Neuronal stem cell (in vitro differentiated cells): ENCODE measurements at places on chromosomes 12 and 14.

DNA sequence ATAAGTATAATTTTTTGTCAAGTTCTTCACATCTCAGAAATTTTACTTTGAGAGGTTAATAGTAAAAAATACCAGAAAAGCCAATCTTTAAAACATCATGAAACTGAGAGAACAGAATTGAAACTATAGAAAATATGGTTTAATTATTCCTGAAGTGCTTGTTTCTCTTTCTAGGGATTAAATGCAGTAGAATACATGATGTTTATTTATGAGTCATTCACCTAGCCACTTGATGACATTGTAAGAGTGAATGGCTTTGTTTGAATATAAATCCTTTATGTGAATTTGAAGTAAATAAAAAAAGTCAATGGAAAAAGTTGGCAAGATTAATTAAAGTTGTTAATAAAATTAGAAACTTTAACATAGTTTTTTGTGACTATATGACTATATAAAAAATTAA lies 48.4 kb downstream of the KTN1 start:
- no peak for DNase-seq

GRCh38 chr12:88472775-88473174 lies 107.5 kb downstream of the KITLG start:
- DNase-seq = no peak

DNA sequence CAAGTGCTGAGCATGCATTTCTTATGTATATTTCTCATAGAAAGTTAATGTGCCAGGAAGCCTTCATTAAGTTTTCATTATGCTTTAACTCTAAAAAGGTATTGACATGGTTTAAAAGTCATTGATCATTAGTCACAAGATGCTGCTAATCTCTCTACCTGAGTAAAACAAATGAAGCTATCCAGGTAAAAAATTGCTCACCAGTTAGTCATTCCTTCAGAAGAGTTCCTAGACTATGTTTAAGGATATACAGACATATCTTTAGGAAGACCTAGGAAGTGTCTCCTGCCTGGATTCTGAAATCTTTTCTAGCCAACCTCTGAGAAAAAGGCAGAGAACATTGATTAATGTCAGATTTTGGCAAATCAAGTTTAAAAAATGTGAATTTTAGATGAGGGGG lies 274.2 kb downstream of the PDZRN4 start:
- DNase-seq = no peak

GRCh38 chr14:34254571-34254970 lies 207.5 kb downstream of the SPTSSA start:
- no peak for DNase-seq

DNA sequence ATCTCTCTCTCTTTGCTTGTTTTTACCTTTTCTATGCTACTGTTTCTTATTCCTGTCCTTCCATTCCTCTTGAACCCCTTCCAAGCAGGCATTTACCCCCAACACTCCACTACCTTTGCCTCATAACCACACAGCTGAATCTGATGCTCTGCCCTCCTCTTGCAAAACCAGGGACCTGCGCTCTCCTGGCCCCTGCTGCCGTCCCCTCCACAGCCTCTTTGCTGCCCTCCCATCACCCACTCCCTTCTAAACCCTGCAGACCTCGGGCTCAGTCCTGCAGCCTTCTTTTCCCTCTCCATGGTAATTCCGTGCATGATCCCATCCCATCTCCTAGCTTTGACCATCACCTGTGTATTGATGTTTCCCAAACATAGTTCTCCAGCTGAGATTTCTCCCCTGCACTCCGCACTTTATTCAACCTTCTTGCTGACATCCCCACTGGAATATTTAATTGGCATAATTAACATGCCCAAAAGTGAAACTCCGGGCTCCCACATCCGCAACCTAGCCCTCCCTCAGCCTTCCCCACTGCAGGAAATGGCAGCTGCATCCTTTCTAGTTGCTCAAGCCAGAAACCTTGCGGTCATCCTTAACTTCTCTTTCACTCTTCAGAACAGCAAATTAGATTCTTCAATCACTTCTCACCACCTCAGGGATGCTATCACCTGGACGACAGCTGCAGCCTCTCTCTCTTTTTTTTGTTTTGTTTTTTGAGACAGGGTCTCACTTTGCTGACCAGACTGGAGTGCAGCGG lies 16.0 kb downstream of the FIGNL2 start:
- DNase-seq = no peak

- no peak for DNase-seq
These were observed 412.6 kb upstream of the SOX5 start for GRCh38 chr12:24361877-24362580.

- no peak for DNase-seq
These were observed 651.5 kb downstream of the FSCB start for GRCh38 chr14:43855556-43855955.

- no peak for DNase-seq
These were observed 74.6 kb upstream of the TBX5 start for GRCh38 chr12:114480337-114481199.

DNA sequence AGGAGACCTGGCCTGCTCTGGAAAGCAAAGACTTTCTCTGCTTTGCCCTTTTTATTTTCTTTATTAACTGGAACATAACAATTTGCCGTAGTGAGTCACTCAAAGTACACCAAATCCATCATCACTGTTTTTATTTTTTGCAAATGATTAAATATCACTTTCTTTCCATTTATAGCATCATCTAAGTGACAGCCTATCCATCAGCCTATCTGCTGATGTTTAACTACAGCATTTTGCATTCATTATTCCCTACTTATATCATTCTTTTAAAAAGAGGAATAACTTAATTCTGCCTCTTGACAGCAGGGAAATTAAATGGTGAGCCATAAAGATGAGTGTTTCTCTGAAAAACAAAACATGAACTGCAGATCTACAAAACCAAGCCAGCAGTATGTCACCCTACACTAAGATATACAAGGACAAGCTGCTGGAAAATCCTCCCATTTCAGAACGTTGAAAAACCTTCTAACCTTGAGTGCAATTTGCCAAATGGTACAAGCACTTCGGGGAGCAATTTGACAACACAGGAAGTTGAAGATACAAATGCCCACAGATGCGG lies 821.3 kb upstream of the TMEM132C start:
- no peak for DNase-seq

DNA sequence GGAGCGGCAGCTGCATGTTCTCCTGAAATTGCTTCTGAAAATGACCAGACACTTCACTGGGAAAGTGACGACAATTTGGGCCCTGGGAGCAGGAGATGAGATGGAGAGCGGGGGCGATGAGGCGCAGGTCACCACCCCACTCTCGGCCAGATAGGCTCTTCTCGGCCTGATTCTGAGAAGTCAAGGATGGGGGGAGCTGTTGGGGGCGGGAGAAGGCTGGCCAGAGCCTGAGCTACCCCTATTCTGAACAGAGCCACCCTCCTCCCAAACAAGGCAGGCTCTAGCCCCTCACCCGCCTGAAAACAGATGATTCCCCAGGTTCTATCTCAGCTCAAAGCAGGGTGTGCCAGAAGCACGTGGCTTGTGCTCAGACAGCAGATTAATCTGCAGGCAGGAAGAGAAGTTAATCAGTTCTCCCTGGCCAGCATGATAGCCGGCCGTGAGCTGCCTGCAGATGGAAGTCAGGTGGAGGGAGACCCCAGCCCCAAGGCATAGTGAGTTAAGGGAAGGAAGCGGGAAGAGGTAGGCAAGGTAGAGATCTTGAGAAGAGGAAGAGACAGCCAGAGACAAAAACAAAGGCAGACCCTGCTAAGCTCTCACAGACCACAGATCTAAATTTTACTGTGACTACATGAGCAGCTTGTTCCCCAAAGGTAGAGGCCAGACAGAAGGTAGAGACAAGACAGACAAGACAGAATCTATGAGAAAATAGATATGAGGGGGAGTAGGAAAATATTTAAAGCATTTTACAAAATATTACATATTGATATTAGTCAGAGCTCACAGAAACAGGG lies 10.9 kb upstream of the TAC3 start:
- no peak for DNase-seq

DNA sequence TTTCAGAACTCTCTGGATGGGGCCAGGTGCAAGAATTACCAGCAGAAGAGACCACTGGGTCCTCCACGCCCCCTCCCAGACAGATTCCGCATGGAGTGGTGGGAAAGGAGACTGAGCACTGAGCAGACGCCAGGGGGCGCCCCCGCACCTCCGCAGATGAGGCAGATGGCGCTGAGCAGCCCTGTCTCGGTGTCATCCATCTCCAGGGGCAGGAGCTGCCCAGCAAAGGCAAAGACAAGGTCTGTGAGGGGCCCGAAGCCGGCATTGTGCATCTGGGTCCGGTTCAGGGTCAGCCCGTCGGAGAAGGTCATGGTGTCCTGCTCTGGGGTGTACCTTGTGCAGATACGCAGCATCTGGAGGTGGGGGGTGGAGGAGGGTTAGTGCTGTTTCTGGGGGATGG lies 6.3 kb upstream of the ITGB7 start:
- peak; percentile 77 for DNase-seq

DNA sequence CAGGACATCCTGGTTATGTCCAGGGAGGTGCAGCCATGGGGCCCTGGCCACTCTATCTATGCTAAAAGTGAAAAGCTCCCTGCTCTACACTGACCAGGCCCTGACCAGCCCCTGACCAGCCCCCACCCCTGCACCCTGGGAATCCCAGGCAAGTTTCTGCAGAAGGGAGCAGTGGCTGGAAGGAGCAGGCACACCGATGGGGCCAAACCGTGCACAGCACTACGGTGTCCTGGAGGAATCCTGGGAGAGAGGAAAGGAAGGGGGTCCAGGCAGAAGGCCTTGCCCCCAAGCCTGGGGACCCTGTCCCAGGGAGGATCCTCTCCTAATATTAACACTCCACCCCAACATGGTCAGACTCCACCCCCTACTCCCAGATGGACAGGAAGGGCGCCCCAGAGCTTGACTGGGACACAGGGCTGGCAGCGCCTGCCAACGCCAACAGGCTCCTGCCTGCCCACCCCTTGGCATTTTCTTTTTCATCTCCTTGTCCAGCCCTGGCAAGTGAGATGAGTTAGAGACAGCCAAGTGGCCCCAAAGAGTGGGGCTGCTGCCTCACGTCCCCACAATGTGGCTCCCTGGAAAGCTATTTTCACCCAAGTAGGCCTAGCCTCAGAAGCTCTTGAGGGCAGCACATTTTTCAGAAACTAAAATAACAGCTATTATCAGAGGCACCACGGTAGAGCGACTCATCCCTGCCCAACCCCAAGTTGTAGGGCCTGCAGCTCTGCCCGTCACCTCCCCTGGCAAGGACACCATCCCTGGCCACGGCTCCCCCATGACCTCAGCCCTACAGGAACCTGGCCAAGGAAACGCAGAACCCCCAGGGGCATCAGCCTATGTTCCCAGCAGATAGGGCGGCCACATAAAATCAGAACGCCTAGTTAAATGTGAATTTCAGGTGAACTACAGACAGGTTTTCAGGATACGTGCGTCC lies 82.6 kb downstream of the SCARB1 start:
- no peak for DNase-seq

- DNase-seq = no peak
These were observed 8.0 kb upstream of the NANOGNB start for GRCh38 chr12:7756993-7757392.

DNA sequence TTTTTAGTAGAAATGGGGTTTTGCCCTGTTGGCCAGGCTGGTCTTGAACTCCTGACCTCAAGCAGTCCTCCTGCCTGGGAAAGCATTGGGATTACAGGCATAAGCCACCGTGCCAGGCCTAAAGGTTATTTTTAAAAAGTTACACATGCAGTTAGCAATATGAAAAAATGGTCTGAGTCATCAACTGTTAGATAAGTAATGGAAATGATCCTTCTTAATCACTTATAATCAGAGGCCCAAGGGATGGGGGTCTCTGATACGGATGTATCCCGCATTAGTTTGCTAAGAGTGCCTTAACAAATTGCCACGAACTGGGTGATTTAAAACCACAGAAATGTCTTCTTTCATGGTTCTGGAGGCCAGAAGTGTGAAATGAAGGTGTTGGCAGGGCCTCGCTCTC lies 54.1 kb upstream of the FERMT2 start:
- no peak for DNase-seq

DNA sequence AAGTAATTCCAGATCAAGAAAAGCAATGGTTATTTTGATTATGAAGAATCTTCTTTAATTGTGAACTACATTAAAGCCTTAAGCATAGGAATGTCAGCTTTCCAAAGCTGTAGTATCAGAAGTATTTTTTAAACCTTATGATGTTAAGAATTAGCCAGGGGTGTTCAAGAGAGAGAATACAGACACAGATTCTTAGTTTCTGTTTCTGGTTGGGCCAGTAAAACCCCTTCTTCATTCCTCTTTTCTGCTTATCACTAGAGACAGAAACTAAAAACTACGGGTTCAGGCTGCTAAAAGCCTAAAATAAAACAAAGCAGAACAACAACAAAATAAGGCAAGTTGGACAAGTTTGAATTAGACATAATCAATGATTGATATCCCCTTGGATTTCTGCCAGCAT lies 38.2 kb downstream of the IFT43 start:
- DNase-seq = no peak

GRCh38 chr12:89676930-89677329 lies 31.7 kb downstream of the ATP2B1 start:
- DNase-seq = no peak

- DNase-seq = no peak
These were observed 12.5 kb upstream of the TNFAIP2 start for GRCh38 chr14:103110681-103111231.

GRCh38 chr14:105861985-105862465 lies 335.6 kb downstream of the TMEM121 start:
- DNase-seq = no peak

DNA sequence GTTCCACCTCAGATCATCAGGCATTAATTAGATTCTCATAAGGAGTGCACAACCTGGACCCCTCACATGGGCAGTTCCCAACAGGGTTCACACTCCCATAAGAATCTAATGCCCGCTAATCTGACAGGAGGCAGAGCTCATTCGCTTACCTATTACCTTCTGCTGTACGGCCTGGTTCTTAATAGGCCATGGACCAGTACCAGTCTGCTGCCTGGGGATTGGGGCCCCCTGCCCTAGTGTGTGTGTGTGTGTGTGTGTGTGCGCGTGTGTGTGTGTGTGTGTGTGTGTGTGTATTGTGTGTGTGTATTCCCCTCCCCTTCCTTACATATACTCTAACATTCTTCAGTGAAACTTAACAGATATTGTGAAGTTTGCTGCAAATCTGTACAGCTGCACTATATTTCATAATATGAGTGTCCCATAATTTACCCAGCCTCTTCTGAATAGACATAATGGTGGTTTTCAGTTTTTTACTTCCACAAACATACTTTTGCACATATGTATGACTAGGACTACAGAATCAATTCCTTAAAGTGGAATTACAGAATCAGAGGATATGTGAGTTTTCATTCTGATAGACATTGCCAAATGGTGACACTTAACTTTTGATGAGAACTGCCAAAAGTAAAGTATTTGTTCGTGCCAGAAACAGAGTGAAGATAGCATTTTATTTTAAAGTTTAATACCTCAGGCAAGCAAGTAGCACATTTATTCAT lies 205.2 kb upstream of the EEA1 start:
- no peak for DNase-seq

GRCh38 chr14:65179918-65180724 lies 77.8 kb upstream of the MAX start:
- DNase-seq = no peak
